ENCODE measurements at places on chromosomes 12 and 14. TPM values are rescaled to one million over a fixed set of nuclear protein-coding genes. Genes with fewer than 3 reads are reported as not detected.

- DNase-seq, result peak; percentile 69
Measured at GRCh38 chr14:25150934-25151790, 101.2 kb upstream of the STXBP6 start.

DNA sequence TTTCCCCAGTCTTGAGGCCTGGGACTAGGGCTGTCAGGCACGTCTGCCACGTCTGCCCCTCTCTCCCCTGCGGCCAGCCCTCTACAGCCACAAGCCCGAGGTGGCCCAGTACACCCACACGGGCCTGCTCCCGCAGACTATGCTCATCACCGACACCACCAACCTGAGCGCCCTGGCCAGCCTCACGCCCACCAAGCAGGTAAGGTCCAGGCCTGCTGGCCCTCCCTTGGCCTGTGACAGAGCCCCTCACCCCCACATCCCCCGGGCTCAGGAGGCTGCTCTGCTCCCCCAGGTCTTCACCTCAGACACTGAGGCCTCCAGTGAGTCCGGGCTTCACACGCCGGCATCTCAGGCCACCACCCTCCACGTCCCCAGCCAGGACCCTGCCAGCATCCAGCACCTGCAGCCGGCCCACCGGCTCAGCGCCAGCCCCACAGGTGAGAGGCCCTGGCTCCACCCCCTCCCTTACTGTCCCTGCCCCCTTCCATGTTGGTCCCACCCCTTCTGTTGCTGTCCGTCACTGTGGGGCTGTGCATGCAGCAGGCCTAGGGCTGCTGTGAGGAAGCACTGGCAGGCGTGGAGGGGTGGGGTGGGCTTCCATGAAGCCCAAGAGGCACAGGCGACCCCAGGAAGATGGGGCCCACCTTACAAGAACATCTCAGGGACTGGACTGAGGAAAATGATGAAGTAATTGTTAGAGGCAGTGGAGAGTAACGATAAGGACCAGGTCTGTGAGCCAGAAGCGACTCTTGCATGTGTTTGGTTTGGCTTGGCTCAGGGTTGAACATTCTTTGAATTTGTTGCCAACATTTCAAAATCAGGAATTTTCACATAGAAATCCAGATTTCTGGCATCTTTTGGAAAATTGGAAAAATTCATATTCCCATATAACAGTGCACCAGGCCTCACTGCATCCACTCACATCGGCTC, 16.8 kb downstream of the C12orf43 start:
- DNase-seq, result no peak

GRCh38 chr12:93226361-93226760, 151.4 kb upstream of the NUDT4 start:
- no peak for DNase-seq

GRCh38 chr12:2833327-2833726, 1.5 kb downstream of the NRIP2 start:
- DNase-seq, result no peak

The PMEL gene
- total RNA-seq, result 1.6 TPM

- DNase-seq, result peak; percentile 42
Measured at GRCh38 chr12:54526812-54527630, 22.4 kb upstream of the PDE1B start.

The CSRNP2 gene
- 22.9 TPM for total RNA-seq

DNA sequence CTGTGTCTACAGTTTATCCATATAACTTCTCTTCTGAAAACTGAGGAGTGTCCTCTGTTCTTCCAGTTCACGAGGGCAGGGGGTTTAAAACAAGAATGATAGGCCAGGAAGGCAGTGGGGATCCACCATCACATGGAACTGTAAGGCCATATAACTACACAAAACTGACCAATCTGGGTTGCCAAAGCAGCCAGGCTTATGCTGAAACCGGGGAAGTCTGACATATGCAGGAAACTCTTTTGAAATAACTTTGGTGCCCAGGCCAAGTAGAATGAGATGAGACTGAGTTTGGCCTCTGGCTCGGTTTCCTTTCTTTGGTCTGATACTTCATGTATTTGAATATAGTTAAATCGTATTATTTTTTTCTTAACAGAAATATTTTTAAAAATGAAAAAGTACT, 18.0 kb upstream of the ATF1 start:
- DNase-seq, result no peak

DNA sequence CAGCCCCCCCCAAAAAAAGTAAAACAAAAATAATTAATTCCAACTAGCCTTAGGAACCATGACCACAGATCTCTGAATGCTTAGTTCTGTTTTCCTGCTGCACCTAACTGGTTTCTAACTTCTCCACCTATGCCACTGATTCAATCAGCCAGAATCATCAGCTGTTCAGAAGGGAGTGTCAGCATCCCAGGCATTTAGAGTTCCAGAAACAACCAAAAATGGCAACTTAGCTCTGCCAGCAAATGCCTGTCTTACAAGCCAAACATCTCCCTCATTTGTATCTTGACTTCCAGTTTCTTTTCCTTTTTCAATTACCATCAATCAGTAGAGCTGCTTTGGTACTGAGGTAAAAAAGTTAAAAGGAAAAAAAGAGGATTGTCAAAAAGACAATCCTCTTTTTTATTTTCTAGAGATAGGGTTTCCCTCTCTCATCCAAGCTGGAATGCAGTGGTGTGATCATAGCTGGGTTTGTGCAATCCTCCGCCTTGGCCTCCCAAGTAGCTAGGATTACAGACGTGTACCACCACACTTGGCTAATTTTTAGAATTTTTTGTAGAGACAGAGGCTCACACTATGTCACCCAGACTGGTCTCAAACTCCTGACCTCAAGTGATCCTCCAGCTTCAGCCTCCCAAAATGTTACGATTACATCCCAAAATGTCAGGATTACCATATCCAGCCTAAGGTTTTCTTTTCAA, 45.2 kb upstream of the ISM2 start:
- DNase-seq, result no peak

The NPFF gene
- not detected for total RNA-seq

DNA sequence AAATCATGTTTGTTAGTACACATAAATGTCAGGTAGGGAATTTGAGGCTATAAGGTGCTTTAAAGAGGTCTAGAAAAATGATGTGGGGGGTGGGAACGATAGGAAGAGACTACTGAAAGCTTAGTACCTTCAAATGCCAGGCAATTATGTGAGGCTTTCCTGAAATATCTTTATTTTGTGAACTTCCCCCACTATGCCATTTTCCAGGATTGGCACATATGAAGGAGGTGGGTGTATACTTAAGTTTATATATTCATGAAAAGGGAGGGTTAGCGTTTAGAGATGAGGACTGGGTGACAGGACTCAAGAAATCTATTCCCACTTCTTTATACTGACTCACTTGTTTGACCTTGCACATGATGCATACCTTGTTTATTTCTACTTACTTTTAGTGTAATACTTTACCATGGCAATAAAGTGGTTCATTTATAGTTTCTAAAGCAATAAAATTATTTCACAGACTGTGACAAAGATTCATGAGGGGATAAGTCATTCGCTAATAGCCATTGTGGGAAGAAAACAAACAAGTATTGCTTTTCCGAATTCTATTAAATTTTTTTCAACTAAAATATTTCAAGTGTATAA, 77.1 kb downstream of the PLEKHA5 start:
- peak; percentile 83 for DNase-seq

GRCh38 chr14:31263485-31264133, 56.0 kb upstream of the HECTD1 start:
- peak; percentile 100 for DNase-seq

- DNase-seq, result no peak
Measured at GRCh38 chr12:39199351-39199750, 243.6 kb downstream of the KIF21A start.

DNA sequence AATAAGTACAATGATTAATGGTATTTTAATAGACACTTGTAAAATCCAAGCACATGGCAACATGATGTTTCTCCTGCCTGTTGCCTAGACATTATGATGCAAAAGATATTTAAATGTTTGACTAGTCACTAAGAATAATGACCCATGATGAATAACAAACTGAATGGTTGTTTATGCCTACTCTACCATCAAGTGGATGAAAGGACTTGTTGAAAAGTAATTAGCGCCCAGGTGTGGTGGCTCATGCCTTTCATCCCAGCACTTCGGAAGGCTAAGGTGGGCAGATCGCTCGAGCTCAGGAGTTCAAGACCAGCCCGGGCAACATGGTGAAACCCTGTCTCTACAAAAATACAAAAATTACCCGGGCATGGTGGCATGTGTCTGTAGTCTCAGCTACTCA, 30.7 kb downstream of the KIF21A start:
- DNase-seq, result peak; percentile 33

The ZFHX2 gene
- 1.8 TPM for total RNA-seq

DNA sequence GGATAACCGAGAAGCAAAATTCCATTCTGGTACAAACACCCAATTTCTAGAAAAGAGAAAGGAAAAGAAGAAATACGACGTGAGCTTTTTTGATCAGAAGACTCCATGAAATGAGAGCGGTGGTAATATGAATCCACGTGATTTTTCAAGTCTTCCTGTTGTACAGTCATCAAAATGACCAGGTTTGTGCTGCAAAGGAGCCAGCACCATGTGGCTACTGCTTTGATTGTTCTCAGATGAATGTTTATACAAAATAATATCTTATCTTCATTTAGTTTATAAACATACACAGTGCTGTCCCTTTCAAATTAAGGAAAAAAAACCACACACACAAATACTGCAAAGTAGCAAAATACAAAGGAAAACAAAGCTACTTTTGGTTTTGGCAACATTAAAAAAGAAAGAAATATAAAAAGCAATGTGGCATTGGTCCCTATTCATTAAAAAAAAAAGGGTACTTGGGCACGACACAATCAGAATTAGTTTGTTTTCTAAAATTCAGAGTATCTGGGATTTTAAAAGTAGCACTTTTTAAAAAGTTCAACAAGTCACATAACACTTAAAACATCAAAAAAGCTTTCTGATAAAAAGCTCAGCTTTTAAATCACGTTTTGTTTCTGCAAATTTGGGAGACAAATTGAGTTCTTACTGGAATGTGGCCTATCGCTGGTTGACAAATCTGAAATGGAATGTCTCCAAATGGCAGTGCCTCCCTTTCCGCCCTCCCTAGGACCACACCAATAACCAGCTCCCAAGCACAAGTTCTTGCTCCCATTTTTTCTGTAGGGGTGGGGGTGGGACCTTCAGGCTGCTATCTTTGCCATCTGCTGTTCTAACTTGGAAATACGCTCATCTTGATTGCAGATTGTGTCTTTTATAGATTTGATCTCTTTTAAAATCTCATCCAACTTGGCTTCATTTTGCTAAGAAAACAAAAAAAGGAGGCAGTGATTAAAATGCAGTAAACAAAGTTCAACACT, 13.2 kb upstream of the SELPLG start:
- no peak for DNase-seq

The BIN2 gene
- total RNA-seq, result not detected

The NKX2-1 gene
- not detected for total RNA-seq

DNA sequence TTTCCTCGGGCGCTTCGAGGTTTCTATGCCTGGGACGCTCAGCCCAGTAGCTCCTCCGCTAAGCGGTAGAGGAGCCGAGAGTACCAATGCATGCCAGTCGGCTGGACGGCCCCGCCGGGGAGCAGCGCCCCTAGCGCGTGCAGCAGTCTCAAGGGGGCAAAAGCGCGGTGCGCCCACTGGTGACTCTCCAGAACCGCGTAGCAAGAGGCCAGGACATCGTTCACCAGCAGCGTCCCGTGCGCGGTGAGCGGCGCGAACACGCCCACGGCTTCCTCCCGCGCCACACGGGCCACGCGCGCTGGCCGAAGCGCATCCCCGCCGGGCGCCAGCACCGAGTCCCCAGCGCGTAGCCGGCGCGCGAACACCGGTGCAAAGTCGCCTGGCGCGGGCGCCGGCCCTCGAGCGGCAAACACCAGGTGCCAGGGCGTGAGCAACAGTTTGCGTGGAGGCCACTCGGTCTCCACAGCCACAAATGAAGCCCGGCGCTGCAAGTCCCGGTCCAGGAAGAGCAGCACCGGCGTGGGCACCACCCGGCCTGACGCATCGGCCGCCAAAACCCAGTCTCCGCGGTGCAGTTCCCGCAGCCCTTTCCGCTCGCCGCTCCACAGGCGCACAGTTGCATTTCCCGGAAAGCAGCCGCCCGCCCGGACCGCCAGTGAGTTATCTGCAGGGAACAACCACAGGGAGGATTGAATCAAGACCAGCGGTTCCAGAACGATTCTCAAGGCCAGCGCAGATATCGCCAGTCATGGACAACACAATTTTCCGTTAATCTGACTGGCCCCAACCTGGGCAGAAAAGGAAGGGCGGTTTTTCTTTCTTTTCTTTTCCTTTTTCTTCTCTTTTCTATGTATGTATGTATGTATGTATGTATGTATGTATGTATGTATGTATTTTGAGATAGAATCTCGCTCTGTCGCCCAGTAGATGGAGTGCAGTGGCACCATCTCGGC, 4.5 kb downstream of the DHH start:
- DNase-seq, result no peak

DNA sequence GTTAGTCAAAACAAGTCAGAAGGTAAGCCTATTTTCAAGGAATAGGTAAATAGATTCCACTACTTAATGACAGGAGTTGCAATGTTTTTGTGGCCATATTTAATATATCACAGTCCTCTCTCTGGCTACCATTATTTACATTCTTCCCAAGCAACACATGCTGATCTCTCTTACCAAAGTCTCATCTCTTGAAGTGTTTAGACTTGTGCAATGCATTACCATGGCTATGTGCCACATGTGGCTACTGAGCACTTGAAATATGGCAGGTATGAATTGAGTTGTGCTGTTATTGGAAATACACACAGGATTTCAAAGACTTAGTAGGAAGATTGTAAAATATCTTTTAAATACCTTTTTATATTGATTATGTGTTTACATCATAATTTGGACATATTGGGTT, 262.4 kb upstream of the PDE3A start:
- DNase-seq, result no peak

The GPR135 gene
- total RNA-seq, result 5.7 TPM

DNA sequence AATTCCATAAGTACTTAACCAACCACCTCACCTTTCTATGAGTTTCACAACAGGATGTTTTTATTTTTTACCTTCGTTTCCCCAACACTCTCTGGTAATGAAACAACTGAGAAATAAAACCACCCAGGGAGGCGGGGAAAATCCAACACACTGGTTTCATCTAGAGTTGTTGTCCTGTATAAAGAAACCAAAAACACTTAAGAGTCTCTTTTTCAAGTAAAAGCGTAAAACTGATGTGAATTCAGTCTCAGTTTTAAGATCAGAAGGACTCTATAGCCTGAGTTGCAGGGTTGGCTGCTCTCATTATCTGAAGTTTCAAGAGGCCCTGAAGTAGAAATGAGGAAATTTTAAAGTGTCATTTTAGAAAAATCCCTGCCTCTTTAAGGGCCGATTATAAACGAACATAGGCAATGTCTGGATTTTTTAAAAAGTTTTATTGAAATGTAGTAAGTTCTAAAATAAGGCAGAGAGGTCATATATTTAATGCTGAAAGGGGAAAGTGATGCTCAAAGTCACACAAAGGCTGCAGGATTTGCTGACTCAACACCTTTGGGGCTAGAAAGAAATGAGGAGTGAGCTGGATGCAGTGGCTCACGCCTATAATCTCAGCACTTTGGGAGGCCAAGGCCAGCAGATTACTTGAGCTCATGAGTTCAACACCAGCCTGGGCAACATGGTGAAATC, 27.2 kb downstream of the HIGD1C start:
- DNase-seq, result no peak

Measured in renal cortical epithelial cell (primary cell).